Fibroblast of villous mesenchyme (primary cell): ENCODE measurements at places on chromosomes 16 and 17.
A peak's percentile ranks its signal among the peaks of the same experiment; 100 is the strongest.

DNA sequence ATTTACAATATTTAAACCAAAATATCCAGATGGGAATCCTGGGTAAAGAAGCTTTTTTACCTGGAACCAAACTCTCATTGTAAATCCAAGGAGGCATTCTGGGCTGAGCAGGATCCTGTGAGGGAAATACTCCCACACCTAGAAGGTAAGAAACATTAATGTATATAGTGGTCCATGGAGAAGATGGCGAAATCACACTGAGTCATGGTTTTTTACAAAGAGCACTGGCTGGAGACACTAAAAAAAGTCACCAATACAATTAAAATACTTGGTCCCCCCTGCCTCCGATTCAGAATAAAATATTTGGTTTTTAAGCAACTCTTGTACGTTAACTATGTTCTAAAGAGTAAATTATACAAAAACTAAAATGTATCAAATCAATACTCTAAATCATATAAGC is 32.9 kb downstream of the SYNRG start:
- peak; percentile 24 for DNase-seq

DNA sequence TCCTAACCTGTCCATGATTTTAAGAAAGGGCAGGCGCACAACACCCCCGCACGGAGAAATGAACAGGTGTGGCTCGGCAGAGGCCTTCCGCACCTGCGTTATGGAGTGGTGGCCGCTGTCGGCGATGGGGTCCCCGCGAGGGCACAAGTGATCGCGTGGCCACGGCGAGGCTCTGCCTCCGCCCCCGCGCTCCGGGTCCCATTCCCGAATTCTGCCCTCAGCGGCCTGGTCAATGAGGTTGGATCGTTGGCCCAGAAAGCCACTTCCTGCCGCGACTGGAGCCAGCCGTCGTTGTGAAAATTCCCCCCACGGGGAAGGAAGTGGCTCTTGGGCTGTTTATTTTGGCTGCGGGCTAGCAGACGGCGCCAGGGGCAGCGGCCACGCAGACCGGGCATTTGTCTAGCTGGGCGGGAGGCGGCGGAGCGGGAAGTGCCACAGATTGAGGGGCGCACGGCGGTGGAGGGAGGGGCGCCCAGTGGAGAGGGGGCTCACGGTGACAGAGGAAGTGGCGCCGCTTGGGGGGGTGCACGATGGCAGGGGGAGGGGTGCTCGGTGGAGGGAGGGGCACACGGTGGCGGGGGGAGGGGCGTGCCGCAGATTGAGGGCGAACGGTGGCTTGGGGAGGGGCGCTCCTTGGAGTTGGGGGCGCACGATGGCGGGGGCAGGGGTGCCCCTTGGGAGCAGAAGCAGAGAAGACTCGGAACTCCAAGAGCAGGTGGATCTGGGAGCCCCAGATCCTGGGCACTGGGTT is 25.0 kb downstream of the MRC2 start:
- DNase-seq: peak; percentile 82

- peak; percentile 38 for DNase-seq
Measured at GRCh38 chr17:18261146-18261515, 669 bp downstream of the MIEF2 start.

GRCh38 chr16:90046122-90046970 is 27.1 kb upstream of the DBNDD1 start:
- DNase-seq: no peak

GRCh38 chr16:86353148-86353547 is 157.2 kb upstream of the FOXF1 start:
- DNase-seq: no peak

DNA sequence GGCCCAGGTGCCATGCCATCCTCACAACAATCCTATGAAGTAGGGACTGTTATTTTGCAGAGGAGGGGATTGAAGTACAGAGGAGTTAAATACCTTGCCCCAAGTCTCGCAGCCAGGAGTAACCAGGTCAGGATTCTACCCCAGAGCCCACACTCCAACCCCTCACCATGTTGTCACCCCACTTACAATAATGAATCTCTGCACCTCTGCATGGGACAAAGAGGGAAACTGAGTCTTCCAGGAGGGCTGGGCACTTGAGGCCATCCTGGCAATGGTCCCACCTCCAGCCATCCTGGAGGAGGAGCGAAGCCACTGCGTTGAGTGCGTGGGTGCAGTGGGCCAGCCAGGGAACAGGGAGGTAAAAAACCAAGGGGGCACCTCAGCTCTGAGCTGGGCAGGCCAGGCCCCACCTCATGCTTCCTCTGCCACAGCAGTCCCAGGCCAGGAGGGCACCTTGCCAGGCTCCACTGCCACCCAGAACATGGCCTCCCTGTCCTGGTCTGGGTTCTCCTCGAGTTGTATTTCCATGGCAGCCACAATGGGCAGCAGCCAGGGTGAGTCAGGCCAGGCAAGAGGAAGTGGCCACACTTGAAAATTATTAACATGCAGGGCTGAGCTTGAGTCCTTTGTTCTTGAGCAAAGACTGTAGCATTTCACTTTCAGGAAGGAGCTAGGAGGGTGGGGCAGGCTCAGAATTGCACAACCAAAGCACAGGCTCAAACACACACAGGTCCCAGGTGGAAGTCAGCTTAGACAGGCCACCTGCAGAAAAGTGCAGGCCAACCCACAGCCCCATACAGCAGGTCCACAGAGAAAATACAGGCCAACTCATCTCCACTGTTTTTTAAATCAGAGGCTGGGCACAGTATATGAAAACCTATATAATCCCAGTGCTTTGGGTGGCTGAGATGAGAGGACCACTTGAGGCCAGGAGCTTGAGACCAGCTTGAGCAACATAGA is 52.1 kb downstream of the CUEDC1 start:
- peak; percentile 72 for DNase-seq

DNA sequence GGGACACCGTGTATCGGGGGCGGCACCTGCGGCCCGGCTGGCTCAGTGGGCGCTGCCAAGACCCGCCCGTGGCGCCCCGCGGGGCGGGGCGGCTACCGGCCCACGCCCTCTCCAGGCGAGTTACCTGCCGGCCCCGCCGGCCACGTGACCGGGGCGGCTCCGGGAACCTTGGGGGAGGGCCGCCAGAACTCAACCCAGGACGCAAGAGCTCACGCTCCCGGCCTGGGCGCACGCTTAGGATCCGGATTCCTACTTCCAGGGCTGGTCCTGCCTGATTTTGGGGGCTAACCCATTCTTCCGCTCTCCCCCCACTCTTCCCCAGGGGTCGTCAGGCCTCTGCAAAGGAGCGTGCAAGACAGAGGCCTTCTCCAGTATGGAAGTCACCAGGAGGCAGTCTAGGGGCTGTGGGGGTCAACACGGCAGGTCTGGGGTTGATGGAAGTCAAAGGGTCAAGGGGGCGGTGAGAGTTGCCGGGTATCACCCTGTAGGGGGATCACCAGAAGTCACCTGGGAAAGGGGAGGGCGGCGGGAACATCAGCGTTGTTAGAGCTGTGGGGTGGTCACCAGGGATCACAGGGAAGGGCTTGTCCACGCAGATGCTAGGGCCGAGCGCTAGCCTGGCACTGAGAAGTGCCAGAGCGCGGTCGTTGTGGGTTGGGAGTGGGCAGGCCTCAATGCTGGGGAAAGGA is 354 bp upstream of the ESRP2 start:
- DNase-seq: no peak

DNA sequence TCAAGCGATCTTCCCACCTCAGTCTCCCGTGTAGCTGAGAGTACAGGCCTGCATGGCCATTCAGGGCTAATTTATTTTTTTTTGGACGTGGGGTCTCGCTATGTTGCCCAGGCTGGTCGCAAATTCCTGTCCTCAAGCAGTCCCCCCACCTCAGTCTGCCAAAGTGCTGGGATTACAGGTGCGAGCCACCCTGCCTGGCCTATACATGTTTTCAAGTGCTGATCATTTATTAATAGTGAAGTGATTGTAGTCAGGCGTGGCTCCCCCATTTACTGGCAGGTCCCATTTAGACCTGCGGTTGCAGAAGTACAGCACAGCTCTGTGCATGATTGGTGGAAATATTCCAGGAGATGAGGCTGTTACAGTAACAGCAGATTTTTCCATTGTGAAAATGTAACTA is 8.4 kb downstream of the FOXK2 start:
- no peak for DNase-seq

DNA sequence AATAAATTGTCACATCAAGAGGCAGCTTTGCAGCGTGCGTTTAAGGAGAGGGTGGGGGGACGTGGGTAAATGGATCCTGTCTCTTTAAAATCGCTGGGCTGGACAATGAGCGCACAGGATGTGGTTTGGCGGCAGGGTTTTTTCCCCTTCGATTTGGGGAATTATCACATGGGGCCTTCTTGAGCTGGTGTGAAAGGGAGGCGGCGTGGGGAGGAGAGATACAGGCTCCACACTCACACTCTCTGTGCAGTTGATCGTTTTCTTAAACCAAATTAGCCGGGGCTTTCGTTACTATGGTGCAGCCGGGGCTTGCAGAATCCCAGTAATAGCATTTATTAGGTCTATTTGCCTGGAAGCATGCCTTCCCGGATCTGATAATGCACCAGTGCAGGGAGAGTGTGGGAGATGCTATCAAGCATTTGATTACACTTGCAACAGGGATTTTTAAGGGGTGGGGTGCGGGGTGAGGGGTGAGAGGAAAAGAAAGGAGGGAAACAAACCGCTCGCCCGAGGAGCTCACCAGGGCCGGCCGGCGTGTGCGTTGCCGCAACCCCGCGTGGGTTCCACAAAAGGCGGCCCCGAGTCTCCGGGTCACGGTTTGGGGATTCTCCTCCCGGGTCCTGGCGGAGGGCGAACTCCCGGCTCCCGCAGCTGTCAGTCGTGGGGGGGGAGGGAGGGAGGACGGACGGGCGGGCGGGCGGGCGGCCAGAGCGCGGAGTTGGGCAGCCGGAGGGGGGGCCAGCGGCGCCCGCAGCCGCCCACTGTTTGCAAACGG is 58.8 kb upstream of the GSE1 start:
- peak; percentile 93 for DNase-seq

DNA sequence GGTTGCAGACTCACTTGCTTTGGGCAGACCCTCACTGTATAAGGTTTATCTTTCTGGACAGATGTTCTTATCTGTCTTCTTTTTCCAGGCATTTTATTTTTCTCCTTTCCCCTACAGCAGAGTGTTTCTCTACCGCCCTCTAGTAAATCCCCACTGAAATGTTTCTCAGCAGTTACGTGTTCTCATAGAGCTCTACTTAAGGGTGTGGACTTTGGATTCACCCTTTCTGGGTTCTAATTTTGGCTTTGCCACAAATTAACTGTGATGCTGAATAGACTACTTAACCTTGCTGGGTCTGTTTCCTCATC is 2.0 kb downstream of the ADAT1 start:
- DNase-seq: peak; percentile 67

DNA sequence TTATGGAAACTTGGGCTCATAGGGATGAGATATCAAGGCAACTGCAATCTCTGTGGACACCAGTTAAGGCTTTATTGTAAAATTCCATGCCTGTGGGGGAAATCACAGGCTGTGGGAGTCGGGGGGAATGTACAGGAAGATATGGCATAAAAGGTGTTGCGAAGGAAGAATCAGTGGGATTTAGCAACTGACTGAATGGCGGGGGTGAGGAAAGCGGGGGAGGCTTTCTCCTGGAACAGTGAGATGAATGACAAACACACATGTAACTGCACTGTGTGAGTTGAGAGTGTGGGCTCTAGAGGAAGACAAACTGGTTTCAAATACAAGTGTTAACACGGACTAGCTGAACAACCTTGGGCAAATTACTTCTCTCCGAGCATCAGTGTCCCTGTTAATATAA is 143.7 kb downstream of the PRKCB start:
- no peak for DNase-seq

- DNase-seq: no peak
Measured at GRCh38 chr16:23194497-23195221, 12.1 kb downstream of the SCNN1G start.

- no peak for DNase-seq
Measured at GRCh38 chr17:19742495-19742894, 5.6 kb downstream of the ALDH3A1 start.

DNA sequence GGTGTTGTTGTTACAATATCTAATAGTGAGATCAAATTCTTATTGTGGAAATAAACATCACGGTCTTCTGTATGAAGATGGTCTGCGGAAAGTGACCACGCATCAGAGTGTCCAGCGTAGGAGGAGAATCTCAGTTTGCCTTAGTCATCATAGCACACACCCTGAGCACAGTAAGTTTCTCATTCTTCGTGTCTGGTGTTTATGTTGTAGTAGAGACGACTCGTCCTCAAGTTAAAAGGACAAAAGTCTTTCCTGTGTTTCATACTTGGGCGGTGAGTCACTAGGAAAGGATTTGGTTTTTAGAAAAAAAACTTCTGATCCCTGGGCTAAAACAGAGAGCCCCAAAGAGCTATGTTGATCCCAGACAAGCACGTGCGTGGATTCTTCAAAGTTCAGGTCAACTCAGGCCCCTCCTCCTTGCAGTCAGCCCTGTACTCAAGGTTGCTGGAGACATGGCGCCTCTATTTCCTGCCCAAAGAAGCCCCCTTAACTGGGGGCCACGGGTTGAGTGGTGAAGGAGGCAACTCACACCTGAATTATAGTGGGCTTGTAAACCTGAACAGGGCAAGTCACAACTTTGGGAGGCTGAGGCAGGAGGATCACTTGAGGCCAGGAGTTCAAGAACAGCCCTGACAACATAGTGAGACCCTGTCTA is 170.4 kb downstream of the ZFHX3 start:
- DNase-seq: peak; percentile 86

DNA sequence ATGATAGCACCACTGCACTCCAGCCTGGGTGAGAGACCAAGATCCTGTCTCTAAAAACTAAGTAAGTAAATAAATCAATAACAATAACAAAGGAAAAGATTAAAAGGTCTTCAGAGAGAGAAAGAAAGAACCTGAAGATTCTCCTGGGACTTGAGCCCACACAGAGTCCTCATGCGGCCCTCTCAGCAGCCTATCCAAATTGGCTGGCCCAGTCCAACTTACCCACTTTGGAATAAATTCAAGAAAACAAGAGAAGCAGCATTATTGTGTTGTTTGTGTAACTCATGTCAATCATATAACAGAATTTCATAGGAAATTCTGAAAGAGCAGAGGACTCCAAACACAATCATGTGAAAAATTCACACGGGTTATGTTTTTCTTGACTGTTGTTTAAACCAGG is 3.8 kb downstream of the SLX4 start:
- DNase-seq: no peak

GRCh38 chr17:50661348-50661747 is 26.7 kb downstream of the ABCC3 start:
- no peak for DNase-seq

DNA sequence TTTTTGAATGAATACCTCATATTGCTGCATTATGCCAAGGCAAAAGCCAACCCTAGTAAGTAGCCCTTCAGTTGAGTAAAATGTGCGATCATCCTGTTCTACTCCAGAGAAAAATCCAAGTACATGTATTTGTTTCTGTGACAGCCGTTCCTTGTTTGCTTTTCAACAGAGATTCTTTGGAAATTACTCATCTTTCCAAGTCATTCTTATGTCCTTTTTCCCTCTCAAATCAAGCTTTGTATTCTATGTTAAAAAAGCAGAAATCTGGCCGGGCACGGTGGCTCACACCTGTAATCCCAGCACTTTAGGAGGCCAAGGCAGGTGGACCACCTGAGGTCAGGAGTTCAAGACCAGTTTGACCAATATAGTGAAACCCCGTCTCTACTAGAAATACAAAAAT is 112.9 kb upstream of the HAS3 start:
- peak; percentile 53 for DNase-seq
